ENCODE measurements at places on chromosomes 7 and 10.

GRCh38 chr10:13299437-13300287 is at the start of gene PHYH:
PHYH (minus strand) TSS chr10:13300064; CDS start chr10:13300042, 22 bp downstream.
- peak; percentile 71 for DNase-seq

- no peak for DNase-seq
Measured at GRCh38 chr10:113450906-113451305, 101.9 kb upstream of the HABP2 start.

GRCh38 chr7:42380401-42380800 is 143.4 kb upstream of the GLI3 start:
- no peak for DNase-seq

GRCh38 chr7:46812101-46812675 is 769.7 kb downstream of the TNS3 start:
- DNase-seq: no peak

DNA sequence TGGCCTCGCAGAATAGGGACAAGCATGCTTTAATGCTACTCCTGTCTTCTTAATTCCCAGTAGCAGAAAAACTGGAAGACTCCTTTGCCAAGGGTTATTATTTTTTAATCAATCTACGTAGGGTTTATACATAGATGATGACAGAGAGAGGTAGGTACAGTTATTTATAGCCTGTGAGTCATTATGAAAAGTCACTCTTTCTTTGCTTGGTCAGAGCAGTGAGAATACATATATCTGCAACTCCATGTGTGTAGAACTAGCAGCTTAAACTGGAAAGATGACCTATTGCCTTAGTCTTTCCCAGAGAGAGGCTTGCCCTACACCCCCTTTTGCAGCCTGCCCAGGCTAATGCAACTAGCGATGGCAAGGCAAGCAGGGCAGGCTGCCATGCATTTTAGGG is 1050.6 kb downstream of the NRG3 start:
- no peak for DNase-seq

- DNase-seq: no peak
Measured at GRCh38 chr10:88892222-88892967, 12.3 kb downstream of the STAMBPL1 start.

DNA sequence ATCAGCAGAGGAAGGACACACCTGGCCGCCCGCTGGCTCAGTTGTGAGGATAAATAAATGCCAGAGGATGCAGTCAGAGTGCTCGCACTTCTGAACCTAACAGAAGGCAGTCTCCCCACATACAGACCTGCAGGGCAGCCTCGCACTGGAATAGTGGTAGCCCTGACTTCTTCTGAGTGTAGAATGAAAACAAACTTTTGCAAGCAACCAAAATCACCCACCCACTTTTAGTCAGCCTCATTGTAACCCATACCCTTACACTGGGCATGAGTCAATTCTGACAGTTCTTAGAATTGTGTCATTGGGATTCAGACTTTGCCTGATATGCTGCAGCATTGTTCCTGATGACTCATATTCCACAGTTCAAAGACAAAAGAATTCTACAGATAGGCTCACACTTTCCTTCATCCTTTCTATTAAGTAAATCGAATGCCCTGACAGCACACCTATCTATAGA is 167.0 kb upstream of the CDK1 start:
- no peak for DNase-seq

DNA sequence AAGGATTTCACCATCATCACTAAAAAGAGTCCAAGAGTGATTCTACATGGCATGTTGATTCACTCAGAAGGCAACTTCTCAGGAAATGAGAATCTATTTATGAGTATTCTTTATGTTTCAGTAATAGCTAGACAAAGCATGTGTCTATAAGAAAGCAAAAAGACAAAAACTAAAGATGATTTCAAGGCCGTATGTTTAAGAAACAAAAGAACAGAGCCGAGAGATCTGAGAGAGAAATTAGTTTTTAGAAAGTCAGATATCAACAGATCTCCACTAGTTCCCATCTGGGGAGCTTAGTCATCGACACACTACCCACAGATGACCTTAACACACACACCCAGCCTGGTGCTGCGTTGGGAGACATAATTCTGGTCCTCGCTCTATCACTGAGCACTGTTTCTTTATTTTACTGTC is 21.0 kb downstream of the PIP4K2A start:
- no peak for DNase-seq

DNA sequence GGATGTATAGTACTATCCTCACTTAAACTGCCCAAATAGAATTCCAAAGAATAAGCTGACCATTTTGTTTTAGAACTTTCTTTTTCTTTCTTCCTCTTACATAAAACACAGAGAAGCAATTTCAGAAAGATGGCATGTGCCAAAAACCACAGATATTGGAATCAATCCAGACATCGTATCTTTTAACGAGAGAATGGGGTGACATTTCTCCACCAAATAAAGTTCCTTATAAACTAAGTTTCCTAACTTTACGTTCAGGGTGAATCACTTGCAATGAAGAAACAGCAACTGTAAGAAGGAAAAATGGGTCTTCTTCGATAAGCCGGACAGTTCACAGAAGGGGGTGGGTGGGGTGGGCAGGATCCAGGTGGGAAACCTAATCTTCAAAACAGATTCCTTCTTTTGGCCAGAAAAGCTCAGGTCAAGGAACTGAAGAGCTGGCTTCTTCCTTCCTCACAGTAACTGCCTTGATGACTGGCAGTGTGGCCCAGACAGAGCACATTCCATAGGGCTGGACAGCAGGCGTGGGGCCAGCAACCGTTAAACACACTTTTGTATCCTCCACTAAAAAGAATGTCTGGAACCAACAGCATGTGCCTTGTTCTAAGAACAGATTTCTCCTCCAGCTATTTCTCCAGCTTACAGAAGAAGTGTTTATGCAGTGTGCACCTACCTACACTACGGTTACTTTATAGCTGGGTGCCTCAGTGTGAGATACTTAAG is 31.5 kb downstream of the CREB3L2 start:
- no peak for DNase-seq

- DNase-seq: no peak
Measured at GRCh38 chr10:36559412-36560400, 565.7 kb upstream of the ANKRD30A start.

- DNase-seq: no peak
Measured at GRCh38 chr10:122013311-122013780, 24.4 kb downstream of the TACC2 start.

- DNase-seq: peak; percentile 37
Measured at GRCh38 chr10:119541459-119542356, 811 bp downstream of the RGS10 start.

GRCh38 chr7:43643846-43644245 is 60.9 kb downstream of the STK17A start:
- no peak for DNase-seq

- peak; percentile 33 for DNase-seq
Measured at GRCh38 chr10:22666287-22667092, 47.9 kb downstream of the PIP4K2A start.

DNA sequence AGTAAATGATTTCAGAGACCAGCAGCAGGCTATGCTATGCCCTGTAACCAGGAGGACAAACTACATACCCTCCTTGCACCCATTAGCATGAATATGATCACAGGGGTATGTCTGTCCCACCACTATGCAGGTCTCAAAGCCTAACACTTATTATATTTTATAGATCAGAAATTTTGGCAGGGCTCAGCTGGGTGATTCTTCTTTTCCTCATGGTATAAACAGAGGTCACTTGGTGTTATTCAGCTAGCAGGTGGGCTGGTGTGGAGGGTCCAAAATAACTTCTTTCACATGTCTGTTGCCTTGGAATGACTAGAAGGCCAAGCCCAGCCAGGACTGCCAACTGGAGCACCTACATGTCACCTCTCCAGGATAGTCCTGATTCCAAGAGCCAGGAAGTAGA is 252.9 kb downstream of the ARHGAP12 start:
- DNase-seq: no peak

DNA sequence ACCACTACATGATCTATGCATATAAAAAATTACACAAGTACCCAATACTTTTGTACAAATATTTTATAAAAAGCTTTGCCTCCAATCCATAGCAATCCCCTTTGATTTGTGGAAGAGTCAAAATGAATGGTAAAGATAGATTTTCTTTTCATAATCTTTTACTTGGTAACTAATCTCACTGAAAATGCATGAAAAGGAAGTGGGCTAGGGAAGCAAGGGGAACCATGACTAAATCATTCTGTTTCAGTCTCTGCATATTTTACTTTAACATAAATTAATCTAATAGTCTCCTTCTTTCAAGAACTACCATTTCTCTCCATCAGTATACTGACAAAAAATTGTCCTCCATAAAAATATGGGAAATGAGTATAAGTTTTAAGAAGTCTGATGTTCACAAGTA is 96.9 kb downstream of the TES start:
- DNase-seq: no peak

DNA sequence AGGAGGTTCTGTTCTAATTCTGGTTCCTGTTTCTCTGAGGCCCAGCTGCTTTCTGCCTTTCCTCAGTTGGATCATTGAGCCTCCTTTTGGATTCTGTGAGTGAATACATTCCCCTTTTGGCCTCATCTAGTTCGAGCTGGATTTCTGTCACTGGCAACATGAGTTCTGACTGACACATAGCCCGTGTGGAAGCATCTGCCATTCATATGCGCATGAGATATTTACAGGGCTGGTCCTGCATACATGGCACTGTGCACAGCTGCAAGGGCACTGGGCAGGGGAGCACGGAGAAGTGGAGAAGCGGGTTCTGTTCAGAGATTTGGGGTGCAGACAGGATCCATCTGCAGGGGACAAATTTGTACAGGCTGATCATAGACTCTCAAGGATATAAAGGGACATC is 352.8 kb downstream of the RPS24 start:
- DNase-seq: no peak

- DNase-seq: no peak
Measured at GRCh38 chr7:67809586-67809985, 813.0 kb downstream of the TYW1 start.

- no peak for DNase-seq
Measured at GRCh38 chr7:44959433-44959951, 19.3 kb downstream of the MYO1G start.

DNA sequence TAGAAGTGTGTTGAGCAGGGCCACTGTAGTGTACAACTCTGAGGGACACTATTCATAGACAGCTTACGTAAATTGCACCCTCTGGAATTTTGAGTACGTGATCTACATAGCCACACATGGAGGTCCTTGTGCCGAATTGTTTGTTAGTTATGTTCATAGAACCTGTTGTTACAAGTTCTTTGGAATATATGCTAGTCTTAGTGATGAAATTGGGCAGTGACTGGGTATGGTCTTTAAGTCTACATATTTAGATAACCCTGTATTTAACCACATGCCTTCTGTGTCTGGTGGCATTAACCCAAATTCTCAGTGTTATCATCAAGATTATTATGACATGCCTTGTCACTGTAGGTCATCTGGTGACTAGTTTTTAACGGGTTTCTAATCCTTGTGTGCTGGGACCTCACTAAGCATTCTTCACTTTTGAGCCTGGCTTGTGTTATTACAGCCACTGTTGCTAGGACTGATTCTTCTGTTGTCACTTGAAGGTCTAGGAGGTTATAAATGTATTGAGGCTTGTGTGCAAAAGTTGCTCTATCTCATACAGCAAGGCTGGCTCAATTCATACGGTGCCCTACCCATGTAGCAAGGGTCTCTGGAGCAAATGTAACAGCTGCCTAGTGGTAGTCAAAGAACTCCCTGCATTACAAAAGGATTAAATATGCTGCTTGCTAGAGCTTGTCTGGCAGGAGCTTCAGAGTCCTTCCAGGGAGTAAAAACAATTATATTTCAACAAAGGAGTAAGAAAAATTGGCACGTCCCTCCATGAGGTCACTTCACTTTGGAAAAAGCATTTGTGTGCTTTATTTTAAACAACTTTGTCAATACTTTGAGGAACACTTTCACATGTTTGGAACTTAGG is 65.4 kb downstream of the CDK14 start:
- no peak for DNase-seq

- DNase-seq: no peak
Measured at GRCh38 chr7:153696242-153696641, 356.0 kb upstream of the DPP6 start.

- DNase-seq: no peak
Measured at GRCh38 chr7:503575-504111, 16.0 kb downstream of the PDGFA start.

- DNase-seq: no peak
Measured at GRCh38 chr7:150801242-150801945, 825 bp downstream of the TMEM176A start.

- DNase-seq: no peak
Measured at GRCh38 chr10:72808001-72808400, 85.5 kb upstream of the OIT3 start.

- DNase-seq: no peak
Measured at GRCh38 chr10:102644066-102644645, at the start of gene TRIM8. TRIM8 (plus strand) TSS chr10:102644479; CDS start chr10:102644618, 139 bp downstream.

DNA sequence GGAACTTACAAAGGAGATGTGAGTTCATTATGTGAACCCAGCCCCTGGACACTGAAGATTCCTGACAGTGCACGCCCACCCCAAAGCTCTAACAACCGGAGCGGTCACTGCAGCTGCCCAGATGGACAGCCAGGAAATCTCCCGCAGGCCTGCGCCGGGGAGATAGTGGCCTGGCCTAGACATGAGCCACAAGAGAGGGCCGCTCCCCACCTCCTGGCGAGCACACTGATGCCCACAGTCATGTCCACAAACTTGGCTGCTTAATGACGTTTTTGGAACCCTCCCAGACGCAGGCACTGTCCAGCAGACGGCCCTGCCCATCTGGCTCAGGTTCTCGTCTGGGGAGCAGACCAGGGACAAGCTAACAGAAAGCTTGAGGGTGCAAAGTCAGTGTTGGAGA is 34.2 kb downstream of the TCERG1L start:
- DNase-seq: no peak

- no peak for DNase-seq
Measured at GRCh38 chr10:124572751-124573150, 111.1 kb downstream of the LHPP start.

GRCh38 chr10:91700788-91701444 is 68.0 kb upstream of the PPP1R3C start:
- DNase-seq: no peak

GRCh38 chr7:139650429-139651100 is 127.1 kb downstream of the CLEC2L start:
- DNase-seq: no peak

DNA sequence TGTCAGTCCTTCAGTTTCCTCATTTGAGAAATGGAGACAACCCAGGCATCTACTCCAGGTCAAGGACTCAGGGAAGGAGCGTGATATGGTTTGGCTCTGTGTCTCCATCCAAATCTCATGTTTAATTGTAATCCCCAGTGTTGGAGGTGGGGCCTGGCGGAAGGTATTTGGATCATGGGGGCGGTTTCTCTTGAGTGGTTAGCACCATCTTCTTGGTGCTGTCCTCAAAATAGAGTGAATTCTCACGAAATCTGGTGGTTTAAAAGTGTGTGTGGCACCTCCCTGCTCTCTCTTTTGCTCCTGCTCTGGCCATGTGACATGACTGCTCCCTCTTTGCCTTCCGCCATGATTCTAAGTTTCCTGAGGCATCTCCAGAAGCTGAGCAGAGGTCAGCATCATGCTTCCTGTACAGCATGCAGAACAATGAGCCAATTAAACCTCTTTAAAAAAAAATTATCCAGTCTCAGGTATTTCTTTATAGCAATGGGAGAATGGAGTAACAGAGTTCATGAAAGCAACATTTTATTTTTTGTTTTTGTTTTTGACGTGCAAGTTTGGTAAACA is 30.0 kb downstream of the ARHGAP22 start:
- no peak for DNase-seq

GRCh38 chr7:109964780-109965179 is 1126.1 kb upstream of the LRRN3 start:
- no peak for DNase-seq

All from effector CD8-positive, alpha-beta T cell (primary cell).